ENCODE measurements at places on chromosomes 6 and 20.
A peak's percentile ranks its signal among the peaks of the same experiment; 100 is the strongest.

GRCh38 chr6:16660157-16660497 lies 101.1 kb downstream of the ATXN1 start:
- DNase-seq: no peak

DNA sequence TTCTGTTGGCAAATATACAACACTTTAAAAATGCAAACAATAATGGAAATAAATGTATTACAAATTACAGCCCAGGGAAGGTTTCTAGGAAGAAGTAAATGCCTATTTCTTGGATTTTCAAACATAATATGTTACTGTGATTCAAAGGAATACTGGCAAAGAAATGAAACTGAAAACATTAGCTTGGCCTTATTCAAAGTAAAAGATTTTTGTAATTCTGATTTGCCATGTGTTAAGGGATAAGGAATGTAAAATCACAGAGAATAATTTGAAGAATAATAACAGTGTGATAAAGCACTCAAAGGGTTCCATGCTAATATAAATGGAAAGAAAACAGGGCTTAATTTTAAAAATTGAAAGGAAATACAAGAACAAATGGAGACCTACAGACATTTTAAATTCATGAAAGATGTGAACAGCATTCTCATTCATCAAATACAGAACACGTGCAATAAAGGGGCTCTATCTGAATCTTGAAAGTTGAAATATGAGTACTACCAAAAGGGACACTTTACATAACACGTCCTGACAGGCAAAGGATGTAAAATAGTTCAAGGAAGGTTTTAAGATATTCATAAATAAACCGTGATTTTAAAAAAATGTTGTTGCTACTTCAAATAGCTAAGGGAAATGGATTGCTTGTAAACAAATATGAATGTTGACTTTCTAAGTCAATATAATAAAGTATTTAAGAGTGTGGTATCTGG lies 138.1 kb downstream of the RFPL4B start:
- no peak for DNase-seq

DNA sequence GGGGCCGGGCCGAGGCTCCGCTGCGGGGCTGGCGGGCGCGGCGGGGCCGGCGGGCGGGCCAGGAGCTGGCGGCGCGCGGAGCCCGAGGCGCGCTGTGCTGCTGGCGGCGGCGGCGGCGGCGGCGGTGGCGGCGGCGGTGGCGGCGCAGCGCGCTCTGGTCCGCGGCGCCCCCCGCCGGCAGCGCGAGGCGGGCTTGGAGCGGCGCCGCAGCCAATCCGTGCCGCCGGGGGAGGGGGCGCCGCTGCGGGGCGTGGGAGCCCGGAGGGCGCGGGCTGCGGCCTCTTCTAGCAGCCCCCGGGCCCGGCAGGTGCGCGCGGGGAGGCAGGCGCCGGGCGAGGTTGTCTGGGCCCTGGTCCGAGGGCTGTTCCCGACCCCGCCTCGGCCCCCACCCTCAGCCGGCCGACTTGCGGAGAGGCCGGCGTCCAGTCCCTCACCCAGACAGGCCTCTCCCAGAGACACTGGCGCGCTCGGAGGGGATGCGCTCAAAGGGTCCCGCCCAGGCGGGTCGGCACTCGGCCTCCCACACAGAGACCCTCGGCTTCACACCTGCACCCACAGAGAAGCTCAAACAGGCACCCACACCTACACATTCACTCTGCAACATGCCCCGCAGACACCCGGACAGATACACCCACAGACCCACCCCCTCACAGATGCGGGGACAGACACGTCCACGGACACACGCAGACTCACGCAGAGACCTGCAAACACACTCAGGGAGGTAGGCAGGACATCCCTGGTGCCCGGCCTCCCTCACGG lies at the start of gene RIMS4:
Gene RIMS4, minus strand, starts transcription at position 156 of the 759 bp plus-strand sequence. CDS start 275 bp downstream, outside the sequence.
- DNase-seq: peak; percentile 66

DNA sequence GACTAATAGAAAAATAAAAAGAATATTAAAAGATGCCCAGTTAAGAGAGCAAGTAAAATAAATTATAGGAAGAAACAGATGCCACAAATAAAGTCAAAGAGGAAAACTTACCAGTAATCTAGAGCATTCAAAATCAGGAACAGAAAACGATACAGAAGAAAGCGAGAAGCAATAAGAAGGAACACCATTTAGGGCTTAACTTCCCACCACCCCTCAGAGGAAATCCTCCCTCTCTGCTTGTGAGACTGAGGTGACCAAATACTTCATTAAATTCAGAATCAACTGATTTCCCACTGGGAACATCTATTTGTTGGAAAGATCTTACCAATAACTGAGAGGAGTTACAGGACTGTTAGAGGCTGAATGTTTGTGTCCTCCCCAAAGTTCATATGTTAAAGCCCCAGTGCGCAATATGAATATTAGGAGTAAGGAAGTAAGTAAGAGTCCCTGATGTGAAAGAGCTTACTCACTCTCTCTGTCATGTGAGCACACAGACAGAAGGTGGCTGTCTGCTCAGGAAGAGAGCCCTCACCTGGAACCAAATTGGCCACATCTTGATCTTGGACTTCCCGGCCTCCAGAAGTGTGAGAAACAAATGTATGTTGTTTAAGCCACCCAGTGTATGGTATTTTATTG lies 19.5 kb downstream of the KATNA1 start:
- DNase-seq: no peak

- DNase-seq: no peak
These were observed 258.2 kb upstream of the NT5E start for GRCh38 chr6:85191656-85192055.

DNA sequence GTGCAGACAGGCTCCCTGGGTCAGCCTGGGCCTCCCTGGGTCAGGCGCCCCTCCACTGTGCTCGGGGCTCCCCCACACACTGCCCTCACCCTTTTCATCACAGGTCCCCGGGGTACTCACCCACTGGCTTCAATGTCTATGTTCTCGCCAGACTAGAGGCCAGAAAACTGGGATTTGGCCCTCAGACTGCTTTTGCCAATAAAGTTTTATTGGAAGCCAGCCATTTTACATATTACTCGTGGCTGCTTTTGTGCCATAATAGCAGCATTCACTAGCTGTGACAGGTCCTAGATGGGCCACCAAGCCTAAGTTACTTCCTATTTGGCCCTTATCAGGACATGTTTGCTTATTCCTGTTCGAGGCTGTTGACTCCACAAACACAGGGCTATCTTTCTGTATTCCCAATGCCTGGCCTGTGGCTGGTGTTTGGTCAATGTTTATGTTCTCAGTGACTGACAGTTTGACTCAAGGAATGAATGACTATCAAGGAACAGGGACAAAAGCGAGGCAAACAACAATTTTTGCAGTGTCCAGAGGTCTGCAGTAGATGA lies 525.1 kb upstream of the AGPAT4 start:
- DNase-seq: no peak

- DNase-seq: no peak
These were observed 3.0 kb upstream of the ARID1B start for GRCh38 chr6:156773935-156774852.

- peak; percentile 23 for DNase-seq
These were observed 170.9 kb upstream of the STXBP5 start for GRCh38 chr6:147033267-147033666.

DNA sequence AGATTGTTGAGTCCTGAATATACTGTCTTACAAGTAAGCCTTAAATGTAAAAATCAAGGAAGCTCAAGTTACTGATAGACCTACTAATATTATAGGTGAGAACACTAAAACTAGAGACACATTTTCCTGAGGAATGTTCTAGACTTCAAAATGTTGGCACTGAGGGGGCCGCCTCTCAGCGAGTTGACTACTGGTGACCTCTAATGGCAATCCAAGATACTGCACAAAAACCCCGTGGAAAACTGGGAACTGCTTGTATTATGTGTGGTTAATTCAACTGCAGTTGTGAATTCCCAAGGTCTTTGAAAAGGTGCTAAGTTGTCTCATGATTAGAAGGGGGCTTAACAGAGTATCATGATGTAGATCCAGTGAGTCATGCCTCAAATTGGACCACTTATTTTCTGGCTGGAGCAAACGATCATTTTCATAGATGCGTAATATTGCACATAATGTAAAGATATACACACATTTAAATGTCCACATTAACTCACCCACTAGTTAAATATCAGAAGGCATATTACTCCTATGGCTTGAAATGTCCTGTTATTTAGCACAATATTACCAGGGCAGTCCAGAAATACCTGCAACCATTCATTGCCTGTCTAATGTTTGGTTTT lies 336.2 kb downstream of the FOXA2 start:
- no peak for DNase-seq

DNA sequence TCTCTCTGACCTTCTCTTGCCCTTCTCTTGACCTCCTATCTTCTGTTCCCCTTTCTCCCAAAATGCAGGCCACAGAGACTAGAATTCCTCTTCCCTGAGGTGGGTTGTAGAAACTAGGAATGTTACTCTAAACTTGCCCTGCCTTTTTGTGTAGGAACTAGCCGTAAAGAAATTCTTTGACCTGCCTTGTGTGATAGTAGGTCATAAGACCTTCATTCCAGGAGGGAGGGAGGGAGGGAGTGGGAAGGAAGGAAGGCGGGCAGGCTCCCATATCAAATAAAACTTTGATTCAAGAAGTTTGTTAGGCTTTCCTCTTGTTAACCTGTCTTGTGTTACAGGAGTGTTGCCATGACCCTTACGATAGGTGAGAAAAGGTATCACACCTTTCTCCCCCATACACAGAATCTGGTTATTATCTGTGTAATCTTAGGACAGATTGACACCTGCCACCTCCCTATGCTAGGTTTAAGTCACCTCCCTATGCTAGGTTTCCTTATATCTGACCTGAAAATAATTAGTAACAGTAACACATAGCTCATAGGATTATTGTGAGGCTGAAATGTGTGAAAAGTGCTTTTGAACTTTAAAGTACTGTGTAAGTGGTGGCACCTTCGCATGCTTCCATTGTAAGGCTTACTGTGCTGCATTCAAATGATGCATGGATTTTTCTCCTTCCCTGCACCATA lies 32.6 kb upstream of the FUCA2 start:
- no peak for DNase-seq

DNA sequence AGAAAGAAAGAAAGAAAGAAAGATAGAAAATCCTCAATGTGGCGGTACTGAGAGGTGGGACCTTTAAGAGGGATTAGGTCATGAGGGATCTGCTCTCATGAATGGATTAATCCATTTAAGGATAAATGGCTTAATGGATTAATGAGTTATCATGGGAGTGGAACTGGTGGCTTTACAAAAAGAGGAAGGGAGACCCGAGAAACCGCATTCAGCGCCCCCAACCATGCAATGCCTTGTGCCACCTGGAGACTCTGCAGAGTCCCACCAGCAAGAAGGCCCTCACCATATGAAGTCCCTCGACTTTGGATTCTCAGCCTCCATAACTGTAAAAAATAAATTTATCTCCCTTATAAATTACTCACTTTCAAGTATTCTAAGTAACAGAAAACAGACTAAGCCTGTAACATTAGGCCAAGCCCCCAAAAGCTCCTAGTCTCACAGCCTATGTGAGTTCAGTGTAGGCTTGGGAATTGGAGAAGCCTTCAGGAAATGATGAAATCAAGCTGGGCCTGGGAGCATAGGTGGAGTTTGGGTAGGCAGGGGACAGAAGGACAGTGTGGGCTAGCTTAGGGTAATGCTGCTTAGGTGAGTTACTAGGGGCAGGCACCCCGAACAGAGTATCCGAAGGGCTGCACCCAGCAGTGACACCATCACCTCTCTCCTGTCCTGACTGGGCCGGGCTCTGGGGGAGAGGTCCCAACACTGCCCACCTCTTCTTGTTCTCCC lies 36.2 kb upstream of the RNF24 start:
- DNase-seq: no peak

DNA sequence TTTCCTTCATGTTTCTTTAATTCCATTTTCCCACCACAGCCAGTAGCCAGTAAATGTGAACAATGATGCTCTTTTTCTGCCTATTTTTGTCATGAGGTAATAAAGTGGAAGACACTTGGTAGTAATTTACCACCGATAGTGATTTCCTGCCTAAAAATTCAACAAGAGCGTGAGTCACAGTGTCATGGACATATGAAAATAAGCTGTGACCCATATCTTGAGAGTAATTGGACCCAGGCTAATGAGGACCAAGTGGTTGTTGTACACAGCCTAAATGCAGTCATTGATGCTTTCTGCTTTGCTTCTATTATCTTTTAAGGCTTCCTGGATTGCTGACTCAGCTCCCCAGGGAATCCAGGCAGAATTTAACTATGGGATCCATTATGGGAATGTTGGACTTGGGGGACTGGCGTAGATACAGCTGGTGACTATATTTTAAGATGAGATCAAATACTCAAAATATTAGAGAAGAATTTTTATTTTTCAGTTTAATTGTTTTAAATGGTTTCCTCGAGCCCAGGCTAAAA lies 265.9 kb upstream of the FERMT1 start:
- no peak for DNase-seq

DNA sequence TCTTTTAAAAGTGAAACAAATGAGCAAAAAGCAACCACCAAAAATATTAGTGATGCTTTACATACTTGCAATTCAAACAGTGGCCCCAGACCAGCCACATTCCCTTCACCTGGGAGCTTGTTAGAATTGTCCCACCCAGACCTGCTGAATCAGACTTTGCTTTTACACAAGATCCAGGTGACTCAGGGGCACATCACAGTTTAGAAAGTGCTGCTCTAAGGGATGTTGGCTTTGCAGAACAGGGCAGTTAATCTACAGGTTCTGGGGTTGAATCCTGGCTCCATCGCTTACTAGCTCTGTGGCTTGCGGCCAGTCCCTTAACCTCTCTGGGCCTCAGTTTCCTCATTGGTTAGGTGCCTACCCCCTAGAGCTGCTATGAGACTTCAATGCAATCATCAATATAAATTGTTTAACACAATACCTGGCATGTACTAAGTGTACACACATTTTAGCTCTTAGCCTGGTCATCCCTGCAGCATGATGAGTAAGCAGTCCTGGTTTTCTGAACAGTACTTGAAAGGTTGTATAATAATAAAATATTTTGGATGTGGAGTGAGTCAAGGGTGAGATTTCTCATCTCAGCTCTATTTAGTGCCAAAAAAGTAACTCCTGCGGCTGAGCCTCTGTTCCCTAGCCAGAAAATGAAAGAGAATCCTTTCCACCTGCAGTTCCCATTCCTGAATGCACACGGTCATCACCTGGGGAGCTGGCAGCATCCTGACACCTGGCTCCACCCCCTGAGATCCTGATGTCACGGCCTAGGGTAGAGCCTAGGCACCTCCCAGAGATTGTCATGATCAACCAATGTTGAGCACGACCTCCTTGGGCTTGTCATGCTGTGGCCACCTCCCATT lies 162.7 kb downstream of the ANKRD60 start:
- DNase-seq: no peak

DNA sequence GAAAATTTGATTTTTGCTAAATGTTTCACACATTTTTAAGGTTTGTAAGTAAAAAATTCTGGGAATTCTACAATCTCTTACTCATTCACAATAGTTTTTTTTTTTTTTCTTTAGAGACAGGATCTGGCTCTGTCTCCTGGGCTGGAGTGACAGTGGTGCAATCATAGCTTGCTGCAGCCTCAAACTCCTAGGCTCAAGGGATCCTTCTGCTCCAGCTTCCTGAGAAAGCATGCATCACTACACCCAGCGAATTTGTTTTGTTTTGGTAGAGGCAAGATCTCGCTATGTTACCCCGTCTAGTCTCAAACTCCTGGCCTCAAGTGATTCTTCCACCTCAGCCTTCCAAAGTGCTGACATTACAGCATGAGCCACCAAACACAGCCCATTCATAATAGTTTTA lies 232.8 kb downstream of the GJA1 start:
- no peak for DNase-seq

Measured in H1 (cell line).